ENCODE measurements at places on chromosomes 3 and 15. TPM values are rescaled to one million over a fixed set of nuclear protein-coding genes. Genes with fewer than 3 reads are reported as not detected.

DNA sequence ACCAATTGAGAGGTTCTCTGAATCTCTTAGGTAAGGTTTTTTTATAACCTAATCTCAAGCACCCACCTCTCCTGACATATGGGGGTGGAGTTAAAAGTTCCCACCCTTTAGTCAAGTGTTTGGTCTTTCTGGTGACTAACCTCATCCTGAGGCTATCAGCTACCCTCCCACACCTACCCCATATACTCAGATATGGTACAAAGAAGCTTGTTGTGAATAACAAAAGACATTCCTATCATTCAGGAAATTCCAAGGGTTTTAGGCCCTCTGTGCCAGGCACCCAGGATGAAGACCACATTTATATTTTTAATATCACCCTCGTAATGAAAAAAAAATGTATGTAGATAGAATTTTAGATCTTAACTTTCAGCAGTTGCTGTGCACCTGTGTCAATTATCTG is 9.0 kb downstream of the CHMP2B start:
- no peaks in the 10 kb centered on the region for H3K27me3 ChIP-seq
- no peak overlapping the region for H3K27ac ChIP-seq
- H3K36me3 ChIP-seq, result peaks cover 5% of the 10 kb centered on the region

DNA sequence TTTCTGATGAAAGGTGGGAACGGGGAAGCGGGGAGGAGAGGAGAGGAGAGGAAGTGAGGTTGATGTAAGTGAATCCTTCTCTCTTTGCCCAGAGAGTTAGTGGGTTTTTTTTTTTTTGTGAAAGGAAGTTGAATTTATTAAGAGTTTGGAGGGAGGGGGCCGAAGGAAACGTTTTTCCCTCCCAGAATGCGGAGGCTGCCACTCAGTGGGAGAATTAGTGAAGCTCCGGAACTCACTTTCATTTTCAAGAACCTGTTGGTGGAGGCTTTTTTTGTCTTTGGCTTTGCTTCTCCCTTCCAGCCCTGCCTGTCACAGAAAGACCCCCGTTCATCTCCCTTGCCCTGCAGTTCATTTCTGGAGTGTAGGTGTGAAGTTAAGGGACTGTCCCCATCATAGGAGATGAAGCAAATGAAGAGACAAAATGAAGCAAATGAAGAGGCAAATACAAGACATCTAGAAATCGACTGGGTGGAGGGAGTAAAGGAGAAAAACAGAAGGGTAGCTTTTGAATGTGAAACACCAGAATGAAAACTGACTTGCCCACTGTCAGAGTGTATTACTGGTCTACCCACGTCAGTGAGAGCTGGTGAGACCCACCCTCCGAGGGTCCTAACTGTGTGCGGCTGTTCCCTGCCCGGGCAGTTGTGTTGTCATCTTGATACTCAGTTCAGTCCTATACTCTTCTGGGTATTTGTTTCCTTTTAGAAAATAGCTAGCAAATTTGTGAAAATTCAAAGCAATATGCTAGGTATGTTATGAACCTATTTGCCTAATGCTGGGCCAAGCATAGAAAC is 91.5 kb downstream of the ITPR1 start:
- no peaks in the 10 kb centered on the region for H3K36me3 ChIP-seq
- no peak for DNase-seq
- no peaks in the 10 kb centered on the region for H3K27me3 ChIP-seq

GRCh38 chr3:126474498-126475412 is 936 bp downstream of the ZXDC start:
- peaks cover 2% of the 10 kb centered on the region for H3K36me3 ChIP-seq
- peak overlapping the region; percentile 74 for H3K4me3 ChIP-seq
- H3K4me1 ChIP-seq, result peaks cover 4% of the 10 kb centered on the region
- DNase-seq, result peak; percentile 83
- H3K27me3 ChIP-seq, result no peaks in the 10 kb centered on the region

- no peak overlapping the region for H3K27ac ChIP-seq
- no peak overlapping the region for H3K4me3 ChIP-seq
- no peaks in the 10 kb centered on the region for H3K4me1 ChIP-seq
- H3K36me3 ChIP-seq, result peaks cover 1% of the 10 kb centered on the region
- H3K27me3 ChIP-seq, result no peaks in the 10 kb centered on the region
- peak; percentile 88 for DNase-seq
Observed at GRCh38 chr3:44913868-44914468, 39.6 kb downstream of the TGM4 start.

DNA sequence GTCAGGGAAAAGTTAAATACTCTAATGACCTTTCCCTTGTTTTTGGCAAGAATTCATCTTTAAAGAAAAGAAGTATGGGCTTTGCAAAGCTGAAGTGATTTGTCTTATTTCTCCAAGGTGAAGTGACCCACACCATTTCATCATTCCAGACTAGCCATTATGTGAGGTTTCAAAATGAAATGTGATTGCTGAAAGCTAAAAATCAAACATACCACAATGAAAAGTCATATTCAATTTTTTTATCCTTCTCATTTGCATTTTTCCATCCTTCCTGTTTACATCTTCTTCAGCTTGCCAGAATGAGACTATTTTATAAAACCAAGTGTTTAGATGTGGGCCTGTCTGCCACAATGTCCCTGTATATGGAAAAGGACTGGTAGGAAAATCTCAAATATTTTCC is 142.3 kb upstream of the STRIT1 start:
- no peaks in the 10 kb centered on the region for H3K4me1 ChIP-seq
- H3K27ac ChIP-seq, result no peak overlapping the region
- DNase-seq, result no peak
- no peaks in the 10 kb centered on the region for H3K27me3 ChIP-seq
- H3K36me3 ChIP-seq, result no peaks in the 10 kb centered on the region

DNA sequence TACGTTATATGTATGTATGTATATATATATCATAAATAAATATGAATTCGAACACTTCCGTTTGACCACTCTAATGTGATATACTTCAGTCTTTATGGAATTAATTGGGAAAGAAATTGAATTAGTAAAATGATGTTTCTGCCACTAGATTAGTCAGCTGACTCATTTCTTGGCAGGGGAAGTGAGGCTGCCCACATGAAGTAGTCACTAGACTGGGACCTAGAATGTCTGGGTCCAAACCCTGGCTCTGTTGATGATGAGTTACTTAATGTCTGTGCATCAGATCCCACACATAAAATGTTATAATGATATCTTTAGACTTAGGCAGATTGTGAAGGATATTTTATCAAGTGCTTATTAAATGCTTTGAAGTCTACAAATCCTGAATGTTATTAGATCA is 27.4 kb upstream of the ARL14 start:
- H3K36me3 ChIP-seq, result no peaks in the 10 kb centered on the region
- no peaks in the 10 kb centered on the region for H3K4me1 ChIP-seq
- H3K4me3 ChIP-seq, result no peak overlapping the region
- DNase-seq, result no peak
- H3K27me3 ChIP-seq, result no peaks in the 10 kb centered on the region

Gene IQCF5
- total RNA-seq, result not detected

Gene C3orf70
- total RNA-seq, result 20.4 TPM

Gene EFCAB12
- total RNA-seq, result 0.10 TPM

DNA sequence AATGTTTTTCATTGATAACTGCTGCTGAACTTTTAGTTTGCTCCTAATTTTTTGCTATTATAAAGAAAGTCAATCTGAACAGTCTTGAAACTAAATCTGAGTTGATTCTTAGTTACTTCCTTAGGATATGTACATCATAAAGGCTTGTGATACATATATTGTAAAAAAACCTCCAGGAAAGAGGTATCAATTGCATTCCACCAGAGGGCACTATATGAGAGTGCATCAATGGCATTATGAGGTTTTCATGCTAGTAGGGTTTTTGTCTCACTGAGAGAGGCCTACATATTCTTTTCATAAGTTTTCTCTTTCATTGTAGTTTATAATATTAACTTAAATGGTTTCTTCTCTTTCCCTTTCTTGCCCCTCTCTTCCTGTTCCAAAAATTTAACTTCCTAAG is 46.9 kb downstream of the PIK3R4 start:
- DNase-seq, result no peak
- no peak overlapping the region for H3K27ac ChIP-seq
- H3K4me3 ChIP-seq, result no peak overlapping the region
- H3K36me3 ChIP-seq, result peaks cover 7% of the 10 kb centered on the region
- no peaks in the 10 kb centered on the region for H3K27me3 ChIP-seq
- H3K4me1 ChIP-seq, result no peaks in the 10 kb centered on the region

DNA sequence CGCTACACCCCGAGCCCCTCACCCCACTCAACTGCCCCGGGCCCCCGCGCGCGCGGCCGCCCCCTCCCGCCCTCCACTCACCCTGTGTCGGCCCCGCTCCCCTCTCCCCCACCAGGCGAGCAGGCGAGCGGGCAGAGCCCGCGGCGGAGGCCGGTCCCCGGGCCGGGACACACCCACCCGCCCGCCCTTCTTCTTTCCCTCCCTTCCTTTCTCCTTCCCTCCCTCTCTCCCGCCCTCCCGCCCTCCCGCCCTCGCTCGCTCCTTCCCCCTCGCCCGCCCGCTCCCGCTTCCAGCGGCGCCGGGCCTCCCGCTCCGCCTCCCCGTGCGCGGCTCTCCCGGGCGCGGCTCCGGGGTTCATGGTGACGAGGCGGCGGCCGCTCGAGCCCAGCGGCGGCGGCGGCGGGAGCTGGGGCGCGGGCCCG is at the start of gene CTDSPL:
Gene CTDSPL (plus strand): TSS at position 261 of the 422 bp plus-strand sequence. CDS start 320 bp downstream, outside the sequence.
- no peaks in the 10 kb centered on the region for H3K4me1 ChIP-seq
- H3K27me3 ChIP-seq, result no peaks in the 10 kb centered on the region
- H3K27ac ChIP-seq, result no peak within 1 kb of the TSS

Gene STXBP5L
- not detected for total RNA-seq

GRCh38 chr3:41202834-41203345 is 3.6 kb downstream of the CTNNB1 start:
- H3K4me1 ChIP-seq, result peaks cover 16% of the 10 kb centered on the region
- no peaks in the 10 kb centered on the region for H3K36me3 ChIP-seq
- H3K27ac ChIP-seq, result no peak overlapping the region
- no peak for DNase-seq

DNA sequence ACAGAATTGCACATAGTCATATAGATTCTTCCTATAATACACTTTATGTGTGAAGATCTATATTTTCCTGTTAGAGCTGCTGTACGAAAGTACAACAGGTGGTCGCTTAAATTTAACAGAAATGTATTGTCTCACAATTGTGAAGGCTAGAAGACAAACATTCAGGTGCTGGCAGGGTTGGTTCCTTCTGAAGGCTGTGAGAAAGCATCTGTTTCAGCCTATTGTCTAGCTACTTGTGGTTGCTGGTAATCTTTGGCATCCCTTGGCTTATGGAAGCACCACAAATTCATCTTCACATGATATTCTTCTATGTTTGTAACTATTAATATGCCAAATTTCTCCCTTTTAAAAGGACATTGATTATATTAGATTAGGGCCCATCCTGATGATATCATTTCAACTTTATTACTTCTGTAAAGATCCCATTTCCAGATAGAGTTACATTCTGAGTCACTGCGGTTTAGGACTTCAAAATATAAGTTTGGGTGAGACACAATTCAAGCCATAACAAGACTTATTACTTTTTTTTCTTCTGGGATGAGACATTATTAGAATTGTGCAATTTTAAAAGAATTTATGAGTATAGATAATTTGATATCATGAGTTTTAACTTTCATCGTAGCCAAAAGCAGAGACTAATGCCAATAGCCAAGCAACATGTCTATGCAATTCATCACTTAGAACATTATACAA is 248.1 kb upstream of the BCHE start:
- no peak for DNase-seq
- H3K27ac ChIP-seq, result no peak overlapping the region
- H3K36me3 ChIP-seq, result no peaks in the 10 kb centered on the region

DNA sequence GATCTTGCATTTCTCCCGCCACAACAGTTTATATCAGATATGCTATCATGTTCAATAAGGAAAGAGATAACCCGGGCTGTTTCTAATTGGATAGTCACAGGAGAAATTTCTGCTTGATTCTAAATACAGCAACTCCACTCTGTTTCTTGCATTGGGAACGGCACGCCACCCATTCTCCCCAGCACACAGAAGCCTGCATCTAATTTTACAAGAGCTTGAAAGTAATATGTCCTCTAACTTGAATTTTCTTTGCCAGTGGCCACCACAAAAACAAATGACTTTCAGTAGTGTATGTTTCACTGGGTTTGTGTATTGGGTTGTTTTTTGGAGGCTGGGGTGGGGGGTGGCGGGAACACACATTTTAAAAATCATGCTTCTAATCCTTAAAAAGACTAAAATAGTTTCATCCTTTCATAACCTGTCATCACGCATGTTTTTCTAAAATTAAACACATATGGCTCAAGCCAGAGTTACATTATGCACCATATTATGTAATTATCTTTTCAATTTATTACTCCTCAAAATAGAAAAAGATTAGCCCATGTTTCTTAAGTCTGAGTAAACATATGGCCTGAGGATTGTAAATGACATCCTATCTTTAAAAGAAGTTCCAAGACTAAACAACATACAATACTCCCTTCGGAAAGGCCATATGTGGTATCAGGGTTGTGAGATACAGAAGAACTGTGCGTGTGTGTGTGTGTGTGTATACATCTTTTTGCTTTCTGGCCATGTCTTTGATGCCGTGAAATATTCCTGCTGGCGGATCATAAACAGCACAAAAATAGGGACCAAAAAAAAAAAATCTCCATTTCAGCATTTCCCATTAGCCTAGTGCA is 176.3 kb downstream of the FOXP1 start:
- peaks cover 2% of the 10 kb centered on the region for H3K27me3 ChIP-seq
- H3K36me3 ChIP-seq, result no peaks in the 10 kb centered on the region
- H3K27ac ChIP-seq, result no peak overlapping the region
- no peak for DNase-seq

DNA sequence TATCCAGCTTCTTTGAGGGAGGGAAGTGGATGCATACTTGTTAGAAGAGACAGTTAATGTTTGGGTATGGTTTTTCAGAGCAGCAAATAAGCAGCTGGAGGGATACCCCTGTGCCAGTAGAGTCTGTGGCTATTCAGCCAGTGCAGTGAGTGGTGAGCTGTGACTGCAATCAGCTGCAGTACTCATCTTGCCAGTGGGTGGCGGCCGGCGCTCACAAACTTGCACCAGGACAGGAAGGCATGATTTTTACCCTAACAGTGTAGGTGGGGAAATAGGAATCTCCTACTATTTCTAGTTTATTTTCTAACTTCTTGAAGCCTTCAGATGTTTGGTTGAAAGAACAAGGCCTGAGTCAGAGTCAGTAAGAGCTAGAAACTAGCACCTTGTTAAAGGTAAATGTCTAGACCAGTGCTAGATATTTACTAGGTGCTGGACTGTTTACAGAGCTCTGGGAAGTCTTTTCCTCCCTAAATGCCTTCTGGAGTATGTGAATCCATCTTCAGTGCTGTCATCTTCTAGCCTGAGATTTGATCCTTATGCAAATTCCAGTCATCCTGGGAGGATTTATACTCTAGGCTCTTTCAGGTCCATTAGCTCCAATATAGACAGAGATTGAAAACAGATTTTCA is 23.6 kb downstream of the TIMP4 start:
- peak; percentile 79 for DNase-seq
- H3K4me1 ChIP-seq, result no peaks in the 10 kb centered on the region
- H3K36me3 ChIP-seq, result no peaks in the 10 kb centered on the region
- peaks cover 3% of the 10 kb centered on the region for H3K27me3 ChIP-seq

DNA sequence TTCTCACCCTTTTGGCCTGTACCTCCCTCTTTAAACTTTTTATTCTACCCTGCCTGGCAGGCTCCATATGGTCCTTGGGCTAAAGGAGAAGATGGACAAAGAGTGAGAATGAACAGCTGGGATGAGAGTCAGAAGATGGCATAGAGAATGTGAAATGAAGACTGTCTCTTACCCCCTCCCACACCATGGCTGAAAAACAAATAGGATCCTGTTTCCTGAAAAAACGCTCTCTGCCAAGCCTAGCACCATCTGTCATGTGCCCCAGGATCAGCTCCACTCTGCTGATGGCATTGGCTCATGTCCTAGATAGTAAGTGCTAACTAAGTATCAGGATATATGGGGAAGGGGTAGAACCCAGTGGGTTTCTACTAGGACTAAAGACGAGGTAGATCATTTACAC is 238.6 kb downstream of the MEX3B start:
- no peak overlapping the region for H3K4me3 ChIP-seq
- H3K27me3 ChIP-seq, result no peaks in the 10 kb centered on the region
- no peaks in the 10 kb centered on the region for H3K4me1 ChIP-seq
- no peak for DNase-seq
- H3K27ac ChIP-seq, result no peak overlapping the region
